ENCODE measurements at places on chromosomes 6 and 20.

GRCh38 chr6:106316375-106316766, 9.2 kb downstream of the ATG5 start:
- DNase-seq, result no peak

DNA sequence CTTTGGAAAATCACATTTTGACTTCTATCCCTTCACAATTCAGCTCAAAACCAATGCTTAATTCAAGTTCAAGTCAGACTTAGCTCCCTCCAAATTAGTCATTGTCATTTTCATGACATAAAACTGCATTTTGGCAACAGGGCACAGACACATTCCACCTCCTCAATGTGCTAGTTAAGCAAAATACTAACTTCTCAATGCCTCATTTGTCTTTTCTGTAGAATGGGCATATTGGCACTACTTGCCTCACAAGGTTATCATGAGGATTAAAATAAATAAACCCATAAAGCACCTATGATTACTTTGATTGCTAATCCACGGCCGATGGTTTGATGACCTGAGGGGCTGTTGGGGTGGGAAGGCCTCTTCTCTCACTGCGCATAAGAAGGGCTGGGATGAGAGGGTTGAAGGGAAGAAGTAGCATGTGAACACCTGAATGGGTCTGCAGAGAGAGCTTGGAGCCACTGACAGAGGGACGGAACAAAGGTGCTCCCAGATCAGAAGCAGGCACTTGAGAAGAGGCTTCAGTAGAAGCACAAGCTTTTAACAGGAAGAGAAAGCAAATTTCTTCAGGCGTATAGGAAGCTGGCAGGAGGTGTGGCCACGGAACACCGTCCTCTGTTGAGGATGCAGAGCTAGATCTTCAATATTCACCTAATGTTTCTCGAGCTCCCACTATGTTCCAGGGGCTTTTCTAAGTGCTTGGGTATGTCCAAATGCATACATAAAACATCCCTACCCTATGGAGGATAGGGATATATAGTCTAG, 11.7 kb upstream of the TBC1D7 start:
- no peak for DNase-seq

DNA sequence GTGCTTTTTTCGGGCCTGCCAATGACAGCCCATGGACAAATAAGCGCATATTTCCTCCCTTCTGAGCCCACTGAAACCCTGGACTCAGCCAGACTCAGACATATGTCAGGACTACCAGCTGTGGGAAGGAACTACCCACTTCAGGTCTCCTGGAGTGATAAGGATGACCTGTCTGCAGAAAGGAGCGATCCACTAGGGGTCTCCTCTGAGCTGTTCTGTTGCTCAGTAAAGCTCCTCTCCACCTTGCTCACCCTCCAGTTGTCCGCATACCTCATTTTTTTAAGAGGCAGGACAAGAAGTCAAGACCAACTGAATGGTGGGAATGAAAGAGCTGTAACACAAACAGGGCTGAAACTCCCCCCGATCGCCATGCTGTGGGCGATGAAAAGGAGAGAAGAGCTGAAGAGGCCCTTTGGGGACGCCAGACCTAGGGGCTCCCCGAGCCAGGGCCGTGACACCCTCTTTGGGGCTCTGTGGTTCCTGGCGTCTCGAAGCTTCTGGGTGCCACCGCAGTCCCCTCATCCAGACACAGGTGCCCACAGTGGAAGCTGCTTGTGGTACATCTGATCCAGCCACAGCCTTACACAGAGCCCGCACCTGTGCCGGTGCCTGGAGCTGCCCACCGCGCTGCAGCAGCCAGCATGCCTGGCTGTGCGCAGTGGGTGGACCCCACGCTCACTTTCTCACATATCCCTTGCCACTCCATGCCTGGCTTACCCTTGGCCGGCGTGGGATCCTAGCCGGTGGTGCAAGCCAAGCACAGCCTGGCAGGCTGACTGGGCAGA, 68.8 kb downstream of the EYS start:
- DNase-seq, result no peak

DNA sequence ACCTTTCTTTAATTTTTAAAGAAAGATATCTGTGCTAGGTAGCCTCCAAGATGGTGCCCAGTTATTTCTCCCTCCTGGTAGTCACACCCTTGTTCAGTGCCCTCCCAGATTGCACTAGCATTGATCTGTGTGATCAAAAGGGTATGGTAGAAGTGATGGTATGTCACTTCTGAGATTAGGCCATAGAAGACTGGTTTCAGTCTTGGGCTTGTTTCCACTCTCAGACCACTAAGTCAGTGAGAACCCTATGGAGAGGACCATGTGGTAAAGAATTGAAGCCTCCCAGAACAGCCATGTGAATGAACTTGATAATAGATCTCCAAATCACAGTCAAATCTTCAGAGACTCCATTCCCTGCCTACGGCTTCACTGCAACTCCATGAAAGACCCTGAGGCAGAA, 57.3 kb downstream of the THEMIS start:
- DNase-seq, result no peak

GRCh38 chr6:2542858-2543218, 207.9 kb downstream of the MYLK4 start:
- DNase-seq, result no peak

DNA sequence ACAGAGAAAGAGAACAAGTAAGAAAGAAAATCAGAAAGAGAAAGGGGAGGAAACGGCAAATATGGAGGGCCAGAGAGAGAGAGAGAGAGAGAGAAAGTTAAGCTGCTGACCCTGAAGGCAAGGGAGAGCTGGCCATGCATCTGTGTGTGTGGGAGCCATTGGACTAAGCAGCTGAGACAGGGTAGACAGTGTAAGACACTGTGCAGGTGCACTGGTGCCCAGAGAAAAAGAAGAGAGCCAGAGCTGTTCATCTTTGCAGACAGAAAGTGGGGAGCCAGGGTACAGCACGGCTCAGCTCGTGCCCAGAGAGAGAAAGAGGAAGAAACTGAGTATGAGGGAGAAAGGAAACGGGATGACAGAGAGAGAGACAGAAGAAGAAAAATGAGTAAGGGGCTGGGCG, 24.2 kb upstream of the ZNF318 start:
- no peak for DNase-seq

GRCh38 chr6:116556065-116556464, 2.5 kb downstream of the CALHM4 start:
- no peak for DNase-seq

GRCh38 chr6:170274713-170275560, 15.9 kb downstream of the DLL1 start:
- DNase-seq, result no peak

GRCh38 chr6:130625825-130626527, 201.2 kb upstream of the SMLR1 start:
- DNase-seq, result no peak

- DNase-seq, result no peak
Observed at GRCh38 chr6:34056305-34057108, 89.4 kb downstream of the GRM4 start.

DNA sequence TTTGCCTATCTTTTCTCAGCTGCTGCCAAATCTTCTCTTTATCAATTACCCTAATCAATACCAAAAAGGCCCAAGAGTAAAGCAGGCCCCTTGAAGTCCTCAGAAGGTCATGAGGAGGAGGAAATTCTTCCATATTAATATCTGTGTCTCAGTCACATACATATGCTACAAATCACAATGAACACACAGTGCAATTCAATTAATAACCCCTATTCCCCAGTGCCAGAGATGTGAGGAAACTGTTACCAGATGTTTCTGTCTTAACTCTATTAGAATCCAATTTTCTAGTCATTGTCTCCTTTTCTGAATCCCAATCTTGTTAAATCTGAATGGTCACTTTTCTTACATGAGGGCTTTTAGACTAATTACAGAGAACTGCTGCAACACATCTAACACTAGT, 45.9 kb upstream of the SLC2A12 start:
- DNase-seq, result no peak

- DNase-seq, result no peak
Observed at GRCh38 chr6:46437671-46438221, 53.5 kb downstream of the RCAN2 start.

DNA sequence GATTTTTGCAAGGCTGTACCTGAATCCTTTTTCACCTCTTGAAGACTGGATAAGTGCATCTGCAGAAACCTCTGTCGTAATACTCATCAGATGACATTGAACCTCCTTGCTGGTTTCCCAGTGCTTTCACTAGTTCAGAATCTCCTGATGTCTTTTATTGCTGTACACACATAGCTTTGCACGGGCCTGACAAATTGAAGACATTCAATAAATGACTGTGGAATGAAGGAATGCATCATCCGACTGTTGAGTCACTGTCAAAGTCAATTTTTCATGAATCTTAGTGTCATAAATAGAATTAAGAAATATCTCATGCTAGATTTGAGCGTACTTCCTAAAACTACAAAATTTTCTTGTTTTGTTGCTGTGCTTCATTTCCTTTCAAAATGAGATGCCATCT, 598.2 kb upstream of the MAP3K7 start:
- DNase-seq, result no peak

DNA sequence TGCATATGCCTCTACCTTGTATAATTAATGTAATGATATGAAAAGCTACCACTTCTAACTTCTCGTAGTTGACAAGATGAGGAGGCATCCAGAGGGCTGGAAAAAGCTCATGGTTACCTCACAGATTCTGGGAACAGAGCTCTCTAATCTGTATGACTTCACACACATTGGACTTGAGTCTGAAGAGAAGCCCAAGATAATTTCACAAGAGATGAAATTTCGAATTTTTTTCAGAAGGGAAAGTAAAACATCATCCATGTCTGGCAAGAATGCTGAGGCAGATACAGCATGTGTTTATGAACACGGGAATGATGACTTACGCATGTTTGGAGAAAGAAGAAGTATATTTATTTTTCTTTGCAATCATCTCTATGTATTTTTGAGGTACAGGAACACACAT, 141.8 kb upstream of the TENT5A start:
- no peak for DNase-seq

GRCh38 chr6:164928057-164928727, 381.2 kb downstream of the C6orf118 start:
- no peak for DNase-seq

Data from activated naive CD4-positive, alpha-beta T cell treated with anti-CD3 and anti-CD28 coated beads, Interleukin-2, amount 50 U/mL, for 16 hours (primary cell).